ENCODE measurements at places on chromosomes 7 and 10.
A peak's percentile ranks its signal among the peaks of the same experiment; 100 is the strongest.

DNA sequence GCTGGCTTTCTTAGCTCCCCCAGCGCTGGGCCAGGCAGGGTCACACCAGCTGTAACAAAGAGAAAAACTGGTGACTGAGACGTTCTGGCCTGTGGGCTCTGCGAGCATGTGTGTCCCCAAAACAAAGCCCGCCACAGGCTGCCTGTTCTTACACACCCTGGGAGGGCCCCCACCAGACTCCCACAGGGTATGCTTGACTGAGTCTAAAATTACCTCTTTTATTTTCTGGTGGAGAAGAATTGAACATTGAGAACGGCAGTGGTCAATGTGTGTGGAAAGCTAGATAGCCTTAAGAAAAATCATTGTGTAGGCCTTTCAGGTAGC is 808 bp downstream of the C10orf71 start:
- DNase-seq, result no peak

GRCh38 chr7:82481499-82482097 is 38.0 kb upstream of the CACNA2D1 start:
- DNase-seq, result no peak

- DNase-seq, result no peak
Measured at GRCh38 chr7:138776166-138776833, 21.5 kb upstream of the TMEM213 start.

- DNase-seq, result no peak
Measured at GRCh38 chr7:26723129-26723528, 141.3 kb downstream of the SKAP2 start.

GRCh38 chr7:30994206-30995100 is 30.7 kb downstream of the GHRHR start:
- no peak for DNase-seq

GRCh38 chr7:127226685-127227374 is 25.9 kb downstream of the GRM8 start:
- DNase-seq, result no peak

GRCh38 chr7:47007471-47007870 is 574.4 kb downstream of the TNS3 start:
- DNase-seq, result no peak

DNA sequence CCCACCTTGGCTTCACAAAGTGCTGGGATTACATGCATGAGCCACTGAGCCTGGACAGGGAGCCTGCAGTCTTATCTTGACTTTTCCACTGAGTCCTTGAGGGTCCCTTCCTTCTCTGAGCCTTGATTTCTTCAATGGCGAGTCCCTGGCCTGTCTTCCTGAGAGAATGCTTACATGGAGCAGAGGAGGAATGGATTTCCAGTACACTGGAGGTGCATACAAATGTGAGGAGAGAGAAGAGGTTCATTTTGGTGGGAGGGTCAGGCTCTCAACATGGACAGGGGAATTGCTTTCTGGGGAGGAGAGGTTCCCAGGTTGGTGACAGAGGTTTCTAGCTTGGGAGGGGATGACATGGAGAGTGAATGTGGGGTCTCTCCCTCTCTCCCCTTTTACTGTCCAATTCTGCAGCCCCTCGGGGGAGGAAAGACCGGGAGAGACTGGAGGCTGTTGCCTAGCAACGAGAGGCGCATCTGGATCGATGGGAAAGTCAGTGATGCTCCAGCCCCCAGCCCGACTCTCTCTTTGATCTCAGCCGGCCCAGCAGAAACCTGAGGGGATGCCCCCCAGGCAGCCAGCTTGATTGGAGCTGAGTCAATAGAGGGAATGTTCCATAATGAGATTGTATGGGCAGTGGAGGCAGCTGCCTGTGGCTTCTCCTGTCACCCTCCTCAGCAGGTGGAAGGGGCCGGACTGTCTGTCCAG is 14.8 kb downstream of the SRRM3 start:
- DNase-seq, result no peak

- no peak for DNase-seq
Measured at GRCh38 chr10:123556736-123557135, 109.4 kb upstream of the GPR26 start.

- DNase-seq, result no peak
Measured at GRCh38 chr10:5609952-5610616, 56.3 kb downstream of the ASB13 start.

GRCh38 chr10:82089327-82089726 is 214.3 kb downstream of the NRG3 start:
- no peak for DNase-seq

DNA sequence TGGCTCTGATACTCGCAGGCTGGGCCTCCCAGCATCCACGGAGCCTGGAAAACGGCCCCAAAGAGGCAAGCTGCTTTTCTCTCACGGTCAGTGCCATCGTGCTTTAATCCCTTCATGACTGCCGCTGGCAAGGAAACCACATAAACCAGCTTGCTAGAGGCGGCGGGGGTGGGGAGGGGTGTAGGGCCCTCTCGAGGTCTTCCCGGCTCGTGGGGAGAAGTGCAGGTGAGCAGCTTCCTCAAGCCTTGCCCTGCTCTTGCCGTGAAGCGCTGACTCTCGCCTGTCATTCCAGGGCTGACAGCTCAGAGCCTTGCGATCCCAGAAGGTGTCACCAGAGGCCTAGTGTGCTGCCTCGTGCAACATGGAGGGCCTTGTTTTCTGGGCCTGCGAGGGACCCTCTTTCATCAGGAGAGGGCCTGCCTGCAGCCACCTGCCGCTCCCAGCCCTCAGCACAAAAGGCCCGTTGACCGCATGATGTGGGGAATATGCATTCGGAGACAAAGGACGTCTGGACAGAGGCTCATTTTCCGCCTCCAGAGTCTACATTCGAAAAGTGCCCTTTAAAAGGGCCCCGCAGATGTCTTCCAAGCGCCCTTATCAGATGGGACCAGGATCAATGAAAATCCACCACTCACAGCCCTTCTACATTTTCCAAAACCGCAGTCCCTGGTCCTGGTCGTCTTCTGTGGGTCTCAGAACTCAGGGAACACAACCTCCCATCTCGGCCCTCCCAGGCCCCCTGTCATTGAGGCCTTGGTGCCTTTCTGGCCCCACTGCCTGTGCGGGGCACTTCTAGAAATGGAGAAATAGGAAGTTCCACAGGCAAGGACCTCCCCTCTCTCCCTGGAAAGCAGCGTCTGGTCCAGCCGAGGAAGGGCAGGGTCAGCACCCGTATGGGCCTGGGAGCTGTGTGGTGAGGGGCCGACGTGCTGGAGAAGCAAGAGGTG is 58.7 kb downstream of the ZRANB1 start:
- DNase-seq, result no peak

GRCh38 chr10:6002809-6003510 is 25.6 kb upstream of the IL15RA start:
- DNase-seq, result no peak

DNA sequence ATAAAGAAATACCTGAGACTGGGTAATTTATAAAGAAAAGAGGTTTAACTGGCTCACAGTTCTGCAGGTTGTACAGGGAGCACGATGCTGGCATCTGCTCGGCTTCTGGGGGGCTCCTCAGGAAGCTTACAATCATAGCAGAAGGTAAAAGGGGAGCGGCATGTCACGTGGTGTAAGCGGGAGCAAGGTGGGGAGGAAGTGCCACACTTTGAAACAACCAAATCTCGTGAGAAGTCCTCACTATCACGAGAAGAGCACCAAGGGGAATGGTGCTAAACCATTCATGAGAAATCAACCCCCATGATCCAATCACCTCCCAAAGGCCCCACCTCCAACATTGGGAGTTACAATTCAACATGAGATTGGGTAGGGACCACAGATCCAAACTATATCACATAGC is 67.7 kb downstream of the AKR1B1 start:
- no peak for DNase-seq

GRCh38 chr10:125001313-125002046 is 59.6 kb downstream of the ZRANB1 start:
- DNase-seq, result no peak

GRCh38 chr7:69603937-69604494 is 5.7 kb downstream of the AUTS2 start:
- DNase-seq, result no peak

GRCh38 chr10:26438534-26439341 is 597 bp downstream of the APBB1IP start:
- peak; percentile 65 for DNase-seq

- DNase-seq, result no peak
Measured at GRCh38 chr7:69448071-69448470, 150.2 kb upstream of the AUTS2 start.

- no peak for DNase-seq
Measured at GRCh38 chr7:152523916-152524315, 88.1 kb upstream of the KMT2C start.

DNA sequence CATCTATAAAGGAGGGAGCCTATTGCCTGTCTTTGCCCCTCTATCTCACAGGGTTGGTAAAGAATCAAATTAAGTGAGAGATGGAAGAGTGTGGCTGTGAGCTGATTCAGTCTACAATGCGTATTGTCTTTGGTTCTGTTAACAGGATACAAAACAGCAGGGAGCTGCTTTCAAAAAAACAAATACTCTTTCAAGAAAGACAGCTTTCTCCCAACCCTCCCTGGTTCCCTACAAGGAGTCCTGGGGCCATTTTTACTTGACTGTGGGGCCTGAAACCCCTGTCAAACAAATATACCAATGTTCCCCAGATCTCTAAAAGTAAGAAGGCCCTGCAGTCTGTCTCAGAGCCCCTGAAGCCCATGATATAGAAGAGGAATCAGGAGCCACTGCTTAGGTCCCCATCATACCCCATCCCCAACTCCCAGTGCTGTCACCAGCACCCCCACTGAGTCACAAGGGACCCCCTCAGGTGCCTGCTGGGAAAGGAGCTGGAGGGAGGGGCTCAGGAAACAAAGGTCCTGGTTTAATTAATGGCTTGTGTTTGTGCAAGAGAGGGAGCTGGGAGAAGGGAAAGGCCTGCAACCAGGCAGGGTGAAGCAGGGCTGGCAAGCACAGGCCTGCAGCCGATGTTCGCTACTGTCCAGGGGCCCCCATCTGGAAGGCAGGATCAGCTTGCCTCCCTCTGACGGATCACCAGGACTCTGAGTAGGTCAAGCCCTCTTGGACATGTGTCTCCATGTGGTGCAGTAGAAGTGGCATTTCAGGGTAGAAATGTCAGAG is 182.0 kb upstream of the GHITM start:
- no peak for DNase-seq

DNA sequence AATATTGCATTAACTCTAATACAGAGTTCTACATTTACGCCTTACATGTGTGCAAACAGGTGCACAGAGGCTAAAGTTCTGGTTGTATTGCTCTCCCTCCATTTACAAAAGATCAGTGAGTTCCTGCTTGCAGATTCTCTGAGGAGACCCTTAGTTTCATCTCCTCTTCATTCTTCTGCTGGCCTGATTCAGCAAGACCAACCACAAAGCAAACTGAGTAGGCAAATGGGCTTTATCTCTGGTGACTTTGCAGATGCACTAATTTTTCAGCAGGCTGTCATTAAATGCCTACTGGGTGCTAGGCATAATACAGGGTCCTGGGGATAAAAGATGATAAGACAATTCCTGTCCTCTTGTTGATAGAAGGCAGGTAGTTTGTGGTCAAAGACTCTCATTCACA is 56.4 kb downstream of the MET start:
- no peak for DNase-seq

- DNase-seq, result no peak
Measured at GRCh38 chr7:91127959-91128358, 136.3 kb upstream of the FZD1 start.

DNA sequence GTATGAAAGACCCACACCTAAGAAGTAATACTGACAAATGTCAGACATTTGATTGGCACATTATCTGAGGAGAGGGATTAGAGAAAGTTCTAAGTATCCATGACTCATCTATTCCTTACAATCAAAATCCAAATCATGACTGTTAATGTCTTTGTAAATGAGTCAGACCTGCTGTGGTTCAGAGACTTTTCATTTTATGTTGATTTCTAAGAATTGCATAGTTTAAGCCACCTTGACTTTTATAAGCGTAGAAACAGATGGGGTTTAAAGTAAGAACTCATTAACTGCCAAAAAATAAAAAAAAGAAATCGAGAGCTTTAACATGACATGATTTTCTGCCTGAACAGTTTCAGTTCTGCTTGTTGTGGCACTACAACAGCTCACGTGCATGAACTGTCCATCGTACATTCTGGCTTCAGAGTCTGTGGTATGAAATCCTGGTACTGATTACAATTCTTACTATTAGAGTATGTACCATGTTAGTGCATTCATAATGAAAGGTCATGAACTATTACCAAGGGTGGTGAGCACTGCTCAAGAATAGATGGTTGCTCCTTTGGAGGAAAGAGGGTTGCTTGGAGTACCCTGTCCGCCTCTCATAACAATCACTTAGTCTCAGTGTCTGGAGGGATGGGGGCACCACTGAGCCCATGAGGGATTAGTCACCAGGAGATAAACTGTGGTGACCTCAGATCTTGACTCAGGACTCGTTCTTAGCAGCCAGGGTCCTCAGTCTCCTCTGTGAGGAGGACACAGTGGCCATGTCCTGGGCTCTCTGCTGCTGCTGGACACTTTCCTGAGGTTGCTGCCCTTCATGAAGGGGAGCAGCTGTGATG is 42.2 kb downstream of the ACSM6 start:
- no peak for DNase-seq

DNA sequence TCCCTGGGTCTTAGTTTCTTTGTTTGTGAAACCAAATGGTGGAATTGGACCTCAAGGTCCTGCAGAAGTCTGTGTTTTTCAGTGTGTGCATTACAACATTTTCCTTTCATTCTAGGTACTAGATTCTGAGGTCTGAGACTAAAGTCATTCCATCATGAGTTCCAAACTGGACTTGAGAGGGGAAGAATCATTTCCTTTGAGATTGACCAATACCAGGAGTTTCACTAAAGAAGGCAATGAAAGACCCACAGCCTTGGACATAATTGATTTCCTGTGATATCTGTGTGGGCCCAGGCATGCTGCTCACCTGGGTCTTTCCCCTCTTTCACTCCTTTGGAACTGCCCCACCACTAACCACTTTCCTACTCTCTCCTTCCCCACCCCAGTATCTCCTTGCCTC is 18.2 kb downstream of the TAS2R41 start:
- no peak for DNase-seq

- no peak for DNase-seq
Measured at GRCh38 chr7:18175801-18176450, 148.3 kb upstream of the PRPS1L1 start.

DNA sequence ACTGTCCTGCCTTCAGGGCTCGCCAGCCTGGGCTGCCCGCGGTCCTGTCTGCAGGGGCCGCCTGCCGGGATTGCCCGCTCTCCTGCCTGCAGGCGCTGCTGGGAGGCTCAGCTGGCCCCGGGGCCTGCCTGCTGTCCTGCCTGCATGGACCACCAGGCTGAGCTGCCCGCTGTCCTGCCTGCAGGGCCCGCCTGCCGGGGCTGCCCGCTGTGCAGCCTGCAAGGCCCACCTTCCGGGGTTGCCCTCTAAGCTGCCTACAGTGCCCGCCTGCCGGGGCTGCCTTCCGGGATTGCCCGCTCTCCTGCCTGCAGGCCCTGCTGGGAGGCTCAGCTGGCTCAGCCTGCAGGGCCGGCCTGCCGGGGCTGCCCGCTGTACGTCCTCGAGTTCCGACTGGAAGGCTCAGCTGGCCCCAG is 164.4 kb downstream of the GLRX3 start:
- DNase-seq, result peak; percentile 60

GRCh38 chr7:111027396-111027795 is 63.5 kb upstream of the LRRN3 start:
- no peak for DNase-seq

- no peak for DNase-seq
Measured at GRCh38 chr10:93820434-93820833, 62.7 kb downstream of the LGI1 start.

All from stimulated activated CD8-positive, alpha-beta memory T cell treated with anti-CD3 and anti-CD28 coated beads, Interleukin-15, amount 100 ng/mL, for 48 hours (primary cell).